Activated CD8-positive, alpha-beta memory T cell treated with anti-CD3 and anti-CD28 coated beads for 36 hours (primary cell): ENCODE measurements at places on chromosomes 16 and 17. TPM values are rescaled to one million over a fixed set of nuclear protein-coding genes. Genes with fewer than 3 reads are reported as not detected.

The CCDC200 gene
- total RNA-seq: not detected

The GUCY2D gene
- total RNA-seq: not detected

The KRTAP3-1 gene
- not detected for total RNA-seq

The MFAP4 gene
- total RNA-seq: not detected

The ADAM11 gene
- total RNA-seq: 0.21 TPM

The KRT40 gene
- not detected for total RNA-seq

The SLC25A39 gene
- total RNA-seq: 176 TPM

The HOXB5 gene
- not detected for total RNA-seq

The TEKT5 gene
- total RNA-seq: not detected

The TMEM88 gene
- total RNA-seq: 5.9 TPM

The SMPD3 gene
- 0.19 TPM for total RNA-seq
